ENCODE measurements at places on chromosomes 16 and 17.

DNA sequence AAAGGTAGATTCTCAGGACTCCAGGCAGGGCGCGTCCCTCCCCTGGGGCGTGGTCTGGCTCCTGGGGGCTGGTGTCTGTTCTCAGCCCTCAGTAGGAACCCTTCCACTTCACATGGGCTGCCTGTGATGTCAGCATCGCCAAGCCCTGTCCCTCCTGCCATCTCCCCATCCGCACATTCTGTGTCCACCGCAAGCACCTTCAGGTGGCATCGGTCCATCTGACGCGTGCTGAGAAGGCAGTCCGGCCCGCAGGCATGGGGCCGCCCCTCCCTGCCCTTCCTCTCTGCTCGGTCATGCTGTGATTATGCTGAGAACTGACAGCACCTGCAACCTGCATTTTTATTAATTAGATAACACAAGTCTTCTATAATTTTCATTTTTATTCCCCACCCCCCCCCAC, 12.7 kb upstream of the DNAH17 start:
- no peak for DNase-seq

- no peak for DNase-seq
Observed at GRCh38 chr17:70028397-70028796, 46.6 kb upstream of the KCNJ16 start.

- no peak for DNase-seq
Observed at GRCh38 chr17:79795795-79796443, 958 bp downstream of the CBX8 start.

- DNase-seq: no peak
Observed at GRCh38 chr16:66996324-66996982, 8.1 kb downstream of the CES4A start.

- DNase-seq: no peak
Observed at GRCh38 chr16:28106467-28107215, 43.1 kb upstream of the GSG1L start.

DNA sequence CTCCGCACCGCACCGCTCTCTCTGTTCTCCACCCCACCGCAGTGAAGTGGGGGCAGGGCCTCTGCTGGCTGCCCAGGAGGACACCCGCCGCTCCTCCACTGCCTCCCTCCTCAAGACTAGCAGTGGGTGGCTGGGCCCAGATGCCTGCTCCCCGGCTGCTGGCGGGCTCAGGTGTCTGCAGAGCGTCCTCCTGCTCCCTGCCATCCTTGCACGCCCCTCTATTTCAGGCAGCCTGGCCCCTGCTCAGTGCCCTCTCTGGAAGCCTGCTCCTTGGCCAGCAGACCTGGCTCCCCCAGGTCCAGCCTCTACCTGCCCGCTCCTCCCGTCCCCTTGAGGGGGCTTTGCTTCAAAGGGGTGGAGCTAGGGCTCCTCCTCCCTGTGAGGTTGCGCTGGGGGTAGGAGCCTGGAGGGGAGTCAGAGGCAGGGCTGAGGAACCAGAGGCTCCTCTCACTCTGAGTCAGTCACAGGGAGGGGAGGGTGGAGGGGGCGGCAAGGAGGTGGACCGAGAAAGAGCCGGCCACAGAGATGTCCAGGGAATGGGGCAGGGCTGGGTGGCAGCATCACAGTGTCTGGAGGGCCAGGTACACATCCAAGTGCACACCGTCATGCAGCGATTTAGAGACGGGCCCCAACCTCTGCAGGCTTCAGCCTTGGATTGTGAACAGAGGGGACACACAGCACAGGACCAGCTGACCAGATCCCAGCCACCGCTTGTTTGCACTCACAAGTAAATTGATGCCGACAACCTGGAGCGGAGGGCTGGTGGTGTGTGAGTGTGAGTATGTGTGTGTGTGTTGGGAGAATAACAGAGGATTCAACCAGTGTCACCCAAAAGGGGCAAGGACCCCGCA, 9.8 kb upstream of the TMEM92 start:
- no peak for DNase-seq

GRCh38 chr17:76438906-76439305, 14.0 kb downstream of the UBE2O start:
- DNase-seq: no peak

GRCh38 chr16:85998868-85999729, 100.1 kb downstream of the IRF8 start:
- DNase-seq: no peak

- DNase-seq: no peak
Observed at GRCh38 chr17:76848670-76849069, 19.5 kb upstream of the MGAT5B start.

- no peak for DNase-seq
Observed at GRCh38 chr17:7885367-7886226, 3.0 kb upstream of the CHD3 start.

DNA sequence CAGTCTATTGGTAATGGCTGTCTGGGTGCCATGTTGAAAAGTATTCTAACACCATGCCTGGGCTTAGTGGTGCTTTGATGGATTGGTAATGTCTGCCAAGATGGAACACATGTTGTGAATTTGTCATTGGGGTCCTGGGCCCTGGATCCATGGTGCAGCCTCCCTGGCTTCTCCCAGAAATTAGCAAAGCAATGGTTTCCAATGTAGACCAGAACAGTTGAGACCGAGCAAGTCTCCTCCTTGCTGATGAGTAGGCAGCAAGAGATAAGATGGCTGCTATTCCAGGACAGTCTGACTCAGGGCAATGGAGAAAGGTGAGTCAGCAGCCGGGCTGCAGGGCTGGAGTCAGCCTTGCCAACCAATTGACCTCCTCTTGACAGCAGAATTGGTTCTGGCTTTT, 30.8 kb downstream of the GPR139 start:
- no peak for DNase-seq

DNA sequence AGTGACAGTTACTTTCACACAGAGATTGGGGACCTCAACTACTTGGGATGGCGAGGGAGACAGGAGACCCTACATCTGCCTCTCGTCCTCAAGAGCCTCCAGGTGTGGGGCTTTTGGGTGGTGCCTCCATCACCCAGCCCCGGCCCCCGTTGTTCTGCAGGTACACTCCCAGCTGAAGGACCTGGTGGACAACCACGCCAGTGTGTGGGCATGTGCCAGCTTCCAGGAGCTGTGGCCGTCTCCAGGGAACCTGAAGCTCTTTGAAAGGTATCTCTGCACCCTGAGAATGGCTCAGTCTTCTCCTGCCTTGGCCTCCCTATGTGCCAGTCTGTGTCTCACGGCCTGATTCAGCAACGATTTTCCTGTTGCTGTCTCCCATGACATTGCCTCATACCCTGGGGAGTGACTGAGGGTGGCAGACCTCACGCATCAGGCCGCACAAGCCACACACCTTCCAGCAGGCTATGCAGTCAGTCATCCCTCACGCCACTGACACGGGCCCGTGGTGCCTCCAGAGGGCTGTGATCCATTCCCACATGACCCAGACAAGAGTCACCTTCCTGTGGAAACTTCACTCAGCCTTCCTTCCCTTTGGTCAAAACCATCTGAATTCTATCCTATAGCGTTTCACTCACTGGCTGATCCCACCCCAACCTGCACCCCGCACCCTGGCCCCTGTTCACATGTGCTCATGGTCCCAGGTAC, 3.7 kb downstream of the CCNF start:
- no peak for DNase-seq

DNA sequence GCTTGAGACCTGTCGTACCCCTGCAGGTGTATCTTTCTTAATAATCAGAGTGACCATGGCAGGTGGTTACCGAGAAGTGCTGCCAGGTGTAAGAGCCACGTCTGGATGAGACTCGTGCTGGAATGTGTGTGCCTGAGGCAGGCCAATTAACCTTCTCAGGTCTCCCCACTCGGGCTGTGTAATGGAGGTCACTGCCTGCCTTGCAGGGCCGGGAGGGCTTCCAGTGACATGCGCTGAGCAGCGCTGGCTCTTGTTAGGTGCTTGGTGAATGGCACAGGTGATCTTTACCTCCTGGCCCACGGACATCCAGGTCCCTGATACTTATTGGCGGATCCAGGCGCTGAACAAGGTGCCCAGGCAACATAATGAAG, 4.6 kb upstream of the GSE1 start:
- no peak for DNase-seq

- DNase-seq: no peak
Observed at GRCh38 chr17:40312893-40313667, 4.1 kb downstream of the RARA start.

- DNase-seq: no peak
Observed at GRCh38 chr16:89121691-89122321, 28.2 kb downstream of the ACSF3 start.

- DNase-seq: no peak
Observed at GRCh38 chr16:51985126-51985525, 561.8 kb downstream of the TOX3 start.

GRCh38 chr17:614653-615546, 99.7 kb downstream of the VPS53 start:
- DNase-seq: no peak

- DNase-seq: no peak
Observed at GRCh38 chr17:82590881-82591539, 57.2 kb downstream of the WDR45B start.

GRCh38 chr17:6986676-6987075, 9.2 kb upstream of the ALOX12 start:
- no peak for DNase-seq
